ENCODE measurements at places on chromosomes 5 and 9.

- no peak for DNase-seq
Observed at GRCh38 chr5:66057239-66057638, 86.9 kb upstream of the SREK1 start.

DNA sequence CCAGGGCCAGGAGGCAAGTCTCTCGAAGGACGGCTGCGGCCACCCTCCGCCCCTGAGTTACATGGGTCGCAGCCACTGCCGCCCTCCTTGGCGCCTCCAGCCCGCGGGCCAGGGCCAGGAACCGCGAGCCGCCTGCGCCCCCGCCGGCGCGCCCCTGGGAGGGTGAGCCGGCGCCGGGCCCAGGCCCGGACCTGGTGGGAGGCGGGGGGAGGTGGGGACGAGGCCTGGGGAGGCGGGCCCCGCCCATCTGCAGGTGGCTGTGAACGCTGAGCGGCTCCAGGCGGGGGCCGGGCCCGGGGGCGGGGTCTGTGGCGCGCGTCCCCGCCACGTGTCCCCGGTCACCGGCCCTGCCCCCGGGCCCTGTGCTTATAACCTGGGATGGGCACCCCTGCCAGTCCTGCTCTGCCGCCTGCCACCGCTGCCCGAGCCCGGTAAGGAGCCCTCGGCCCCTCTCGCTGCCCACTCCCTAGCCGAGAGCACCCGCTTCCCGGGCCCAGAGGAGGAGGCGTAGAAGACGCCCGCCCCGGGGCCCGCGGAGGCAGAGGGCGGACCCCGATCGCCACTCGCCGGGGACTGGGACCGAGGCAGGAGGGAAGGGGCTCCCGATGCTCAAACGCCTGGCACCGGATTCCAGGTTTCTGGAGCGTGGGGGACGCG is at the start of gene ASS1:
Gene ASS1 (plus strand): TSS at position 397 of the 657 bp plus-strand sequence. CDS start 7,268 bp downstream, outside the sequence.
- no peak for DNase-seq

- DNase-seq: no peak
Observed at GRCh38 chr5:89374144-89374784, 491.3 kb upstream of the MEF2C start.

DNA sequence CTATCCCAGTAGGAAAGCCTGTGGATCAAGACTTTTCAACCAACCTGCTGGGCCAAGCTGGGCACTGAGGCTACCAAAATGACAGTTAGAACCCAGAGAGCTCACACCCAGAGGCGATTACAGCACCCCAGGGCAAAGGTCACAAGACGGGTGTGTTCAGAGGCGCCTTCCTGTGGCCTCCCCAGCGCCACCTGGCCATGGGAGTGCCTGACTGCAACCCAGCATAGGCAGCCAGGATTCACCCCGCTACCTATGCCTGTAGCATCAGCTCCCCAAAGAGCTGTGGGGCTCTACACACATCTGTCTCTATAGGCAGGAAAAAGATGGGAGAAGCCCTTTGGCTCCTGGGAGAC is 33.5 kb downstream of the PDGFRB start:
- DNase-seq: no peak

GRCh38 chr5:145540375-145540774 is 294.8 kb downstream of the PRELID2 start:
- no peak for DNase-seq

DNA sequence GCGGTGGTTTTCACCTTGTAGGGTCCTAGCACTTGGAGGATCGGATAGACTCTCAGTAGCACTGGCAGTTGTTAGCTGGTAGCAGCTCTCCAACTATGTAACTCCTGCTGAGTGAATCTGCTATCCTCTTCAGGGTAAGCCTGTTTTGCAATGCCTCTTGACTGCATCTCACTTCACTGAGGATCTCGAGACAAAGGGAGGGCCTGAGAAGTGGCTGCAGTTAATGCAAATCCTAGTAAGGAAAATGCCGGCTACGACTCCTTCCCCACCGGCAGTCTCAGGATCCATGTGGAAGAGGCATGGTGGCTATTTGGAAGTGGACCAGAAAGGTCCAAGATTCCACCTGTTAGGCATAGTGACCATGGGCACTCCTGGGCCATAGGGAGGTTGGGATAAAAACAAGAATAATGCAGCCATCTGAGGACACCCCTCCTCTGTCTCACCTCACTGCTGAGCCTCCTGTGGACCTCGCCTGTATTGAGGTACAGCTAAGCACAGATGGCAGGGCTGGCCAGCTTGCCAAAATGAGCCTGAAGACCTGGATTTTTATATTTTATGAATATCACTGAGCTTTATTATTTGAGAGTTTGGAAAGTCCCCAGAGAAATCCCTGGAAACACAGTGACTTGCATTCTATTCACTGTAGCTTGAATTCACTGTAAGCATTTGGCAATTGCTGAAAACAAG is 146.0 kb downstream of the LIFR start:
- no peak for DNase-seq

DNA sequence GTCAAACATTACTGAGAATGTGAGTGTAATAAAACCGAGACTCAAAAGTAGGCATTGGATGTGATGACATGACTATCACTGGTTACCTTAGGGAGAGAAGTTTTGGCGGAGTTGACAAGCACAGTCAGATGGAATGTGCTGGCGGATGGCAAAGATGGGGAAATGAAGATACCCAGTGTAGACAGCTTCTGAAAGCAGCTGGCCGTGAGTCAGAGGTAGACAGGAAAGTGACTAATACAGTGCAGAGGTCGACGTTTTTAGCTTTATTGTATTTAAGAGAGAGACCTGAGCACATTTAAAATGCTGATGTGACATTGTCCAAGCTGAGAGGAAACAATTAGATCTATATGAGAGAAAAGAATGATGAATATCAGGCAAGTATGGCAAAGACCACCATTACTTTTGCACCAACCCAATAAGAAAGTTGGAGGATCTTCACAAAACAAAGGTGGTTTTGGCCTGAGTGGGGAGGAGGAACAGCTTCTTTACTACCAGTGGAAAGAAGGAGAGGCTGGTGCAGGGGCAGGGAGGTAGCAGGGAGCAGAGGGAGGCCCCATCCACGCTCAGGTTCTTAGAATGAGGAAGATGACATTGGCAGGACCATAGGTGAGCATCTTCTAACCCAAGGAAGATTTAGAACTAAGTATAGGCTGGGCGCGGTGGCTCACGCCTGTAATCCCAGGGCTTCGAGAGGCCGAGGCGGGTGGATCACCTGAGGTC is 36.7 kb upstream of the KCNIP1 start:
- no peak for DNase-seq

GRCh38 chr5:77893225-77893860 is 117.2 kb upstream of the TBCA start:
- no peak for DNase-seq

DNA sequence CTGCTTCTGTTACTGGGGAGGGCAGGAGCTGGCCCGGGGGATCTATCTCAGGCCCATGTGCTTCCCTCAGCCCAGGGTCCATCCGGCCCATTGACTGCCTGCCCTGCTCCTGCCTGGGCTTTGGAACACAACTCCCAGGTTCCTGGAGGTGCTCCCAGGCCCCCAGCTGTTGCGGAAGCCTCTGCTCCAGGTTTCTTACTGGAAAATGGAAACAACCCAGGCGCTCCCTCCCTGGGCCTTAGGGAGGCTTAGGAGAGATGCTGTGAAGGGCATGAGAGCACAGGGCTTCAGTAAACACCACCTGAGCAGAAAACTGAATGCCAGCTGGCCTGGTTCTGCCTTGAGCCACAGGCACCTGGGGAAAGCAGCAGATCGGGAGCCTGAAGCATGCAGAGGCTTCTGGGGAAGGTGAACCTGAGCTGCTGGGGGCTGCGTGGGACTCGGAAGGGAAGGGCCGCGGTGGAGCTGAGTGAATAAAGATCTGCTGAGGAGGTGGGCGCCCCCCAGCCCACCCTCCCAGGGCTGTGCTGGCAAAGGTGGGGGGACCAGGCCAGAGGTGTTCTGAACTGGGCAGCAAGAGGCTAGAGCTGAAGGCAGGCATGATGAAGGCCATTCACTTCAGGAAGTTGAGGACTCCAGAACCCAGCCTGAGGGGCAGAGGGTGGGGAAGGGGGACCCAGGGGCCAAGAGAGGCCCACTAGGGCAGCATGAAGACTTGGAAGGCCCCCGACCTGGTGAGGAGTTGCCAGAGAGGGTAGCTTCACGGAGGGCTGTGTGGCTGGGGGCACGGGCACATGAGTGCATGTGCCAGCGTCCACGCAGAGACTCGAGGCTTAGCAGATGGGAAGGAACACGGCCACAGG is 64.8 kb downstream of the SHB start:
- no peak for DNase-seq

DNA sequence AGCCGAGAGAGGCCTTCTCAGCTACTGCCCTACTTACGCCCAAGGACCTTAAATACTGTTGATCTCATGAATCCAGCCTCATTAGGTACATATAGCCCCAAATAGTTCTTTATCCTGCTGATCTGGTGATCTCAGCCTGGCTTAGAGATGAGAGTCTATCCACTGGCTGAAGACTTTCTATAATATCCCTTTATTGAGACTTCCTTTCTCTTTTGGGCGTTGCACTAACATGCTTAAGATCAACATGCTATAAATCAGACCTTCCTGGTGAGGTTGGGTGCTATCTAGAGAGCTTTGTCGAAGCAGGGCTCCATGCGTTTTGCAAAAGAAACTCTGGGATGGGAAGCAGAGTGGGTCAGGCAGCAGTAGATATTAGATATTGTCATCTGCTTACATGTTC is 44.0 kb upstream of the AGXT2 start:
- DNase-seq: no peak

DNA sequence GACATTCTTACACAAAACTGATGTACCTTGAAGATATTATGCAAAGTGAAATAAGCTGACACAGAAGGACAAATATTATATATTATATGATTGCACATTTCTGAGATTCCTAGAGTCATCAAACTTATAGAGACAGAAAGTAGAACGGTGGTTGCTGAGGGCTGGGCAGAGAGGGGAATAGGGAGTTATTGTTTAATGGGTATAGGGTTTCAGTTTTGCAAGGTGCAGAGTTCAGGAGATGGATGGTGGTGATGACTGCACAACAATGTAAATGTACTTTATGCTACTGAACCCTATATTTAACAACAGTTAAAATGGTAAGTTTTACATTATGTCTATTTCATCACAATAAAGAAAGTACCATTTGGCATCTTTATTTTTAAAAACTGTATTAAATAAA is 315.8 kb upstream of the POU5F2 start:
- no peak for DNase-seq

- DNase-seq: no peak
Observed at GRCh38 chr5:67094476-67095300, 101.9 kb downstream of the CD180 start.

DNA sequence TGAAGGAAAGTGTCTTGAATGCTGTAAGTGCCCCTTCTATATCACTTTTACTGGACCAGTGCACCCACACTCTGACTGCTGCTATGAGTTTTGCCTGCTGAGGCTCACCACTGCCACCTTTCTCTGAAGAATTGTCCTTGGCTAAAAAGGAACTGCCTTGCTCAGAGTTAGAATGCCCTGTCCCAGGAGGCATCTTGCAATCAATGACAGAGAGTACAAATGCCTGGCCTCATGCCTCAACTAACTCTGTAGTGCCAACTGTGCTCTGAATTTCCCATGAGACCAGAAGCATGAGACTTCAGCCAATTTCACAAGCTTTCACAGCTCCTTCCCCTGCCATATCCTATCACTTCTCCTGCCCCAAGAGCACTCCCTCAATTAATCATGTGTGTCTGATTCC is 569.7 kb downstream of the ZNF608 start:
- DNase-seq: no peak

DNA sequence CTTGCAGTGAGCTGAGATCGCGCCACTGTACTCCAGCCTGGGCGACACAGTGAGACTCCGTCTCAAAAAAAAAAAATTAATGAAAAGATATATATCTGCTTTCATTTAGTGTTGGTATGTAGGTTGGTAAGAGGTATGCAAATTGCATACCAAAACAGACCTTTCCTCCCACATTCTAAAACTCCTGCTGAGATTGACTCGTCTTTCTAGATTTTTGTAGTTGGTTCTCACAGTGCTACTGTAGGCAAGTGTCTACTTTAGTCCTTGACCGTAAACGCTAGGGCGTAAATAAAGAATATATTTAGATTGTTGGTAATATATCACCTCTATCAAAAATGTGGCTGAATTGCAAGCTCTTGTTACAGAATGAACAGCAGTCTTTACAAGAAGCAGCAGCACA is 445.9 kb downstream of the CHSY3 start:
- no peak for DNase-seq

DNA sequence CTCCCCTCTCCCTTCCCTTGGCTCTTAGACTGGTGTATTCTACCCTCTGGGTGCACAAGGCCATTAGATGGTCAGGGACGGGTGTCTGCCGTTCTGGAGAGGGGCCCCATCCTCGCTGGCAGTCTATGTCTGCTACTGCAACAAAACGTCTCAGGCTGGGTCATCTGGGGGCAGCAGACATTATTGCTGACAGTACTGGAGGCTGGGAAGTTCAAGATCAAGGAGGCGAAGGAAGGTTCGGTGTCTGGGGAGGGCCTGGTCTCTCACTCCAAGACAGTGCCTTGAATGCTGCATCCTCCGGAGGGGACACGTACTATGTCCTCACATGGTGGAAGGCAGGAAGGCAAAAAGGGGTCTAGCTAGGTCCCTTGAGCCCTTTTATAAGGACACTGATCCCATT is 93.4 kb upstream of the COL5A1 start:
- DNase-seq: no peak

DNA sequence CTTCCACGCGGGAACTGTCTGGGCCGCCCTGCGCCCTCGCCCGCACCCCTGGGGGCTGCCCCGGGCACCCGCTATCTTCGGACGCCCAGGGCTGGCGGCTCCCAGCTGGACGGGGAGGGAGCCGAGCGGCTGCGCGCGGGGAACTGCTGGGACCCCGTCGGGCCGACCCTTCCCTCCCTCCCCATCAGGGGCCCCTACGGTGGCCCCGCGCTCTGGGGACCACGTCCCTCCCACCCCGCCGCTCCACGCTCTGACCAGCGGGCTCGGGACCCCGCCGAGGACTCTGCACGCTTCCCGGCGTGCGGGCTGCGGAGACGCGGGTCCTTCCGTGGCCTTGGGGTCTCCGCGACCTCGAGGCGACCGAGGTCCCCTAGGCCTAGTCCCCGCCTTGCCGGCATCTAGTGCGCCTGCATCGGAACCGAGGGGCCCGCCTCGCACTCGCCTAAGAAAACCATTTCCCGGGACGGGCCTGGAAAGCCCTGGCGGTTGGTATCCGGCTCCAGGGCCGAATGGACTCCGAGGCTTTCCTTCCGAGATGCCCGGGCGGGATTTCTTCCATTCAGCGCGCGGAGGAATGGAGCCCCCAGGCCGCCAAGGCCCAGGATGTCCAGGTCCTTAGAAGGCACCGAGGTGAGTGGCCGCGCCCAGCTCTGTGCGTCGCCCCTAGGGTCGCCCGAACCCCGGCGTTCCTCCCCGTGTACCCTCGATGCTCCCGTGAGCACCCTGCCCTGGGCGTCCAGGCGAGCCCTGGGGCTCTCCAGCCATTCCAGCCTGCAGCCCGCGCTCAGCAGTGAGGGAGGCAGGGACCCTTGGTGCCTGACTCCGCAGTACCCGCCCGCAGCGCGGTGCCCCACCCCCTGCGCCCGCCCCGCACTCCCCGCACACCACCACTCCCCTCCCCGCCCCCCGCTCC is 705 bp upstream of the SLC6A3 start:
- no peak for DNase-seq

DNA sequence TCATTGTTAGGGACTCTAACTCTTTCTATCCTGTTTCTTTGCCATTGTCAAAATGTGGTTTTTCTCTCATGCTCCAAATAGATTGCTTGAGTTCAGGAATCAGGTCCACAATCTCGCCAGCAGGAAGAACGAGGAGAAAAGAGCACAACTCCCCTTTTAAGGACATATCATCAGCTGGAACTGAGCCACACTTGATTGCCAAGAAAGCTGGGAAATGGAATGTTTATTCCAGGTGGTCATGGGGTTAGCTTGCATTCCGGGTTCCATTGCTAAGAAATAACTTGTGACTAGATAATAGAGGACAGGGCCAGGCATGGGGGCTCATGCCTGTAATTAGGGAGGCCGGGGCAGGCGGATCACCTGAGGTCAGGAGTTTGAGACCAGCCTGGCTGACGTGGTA is 32.4 kb upstream of the C9orf57 start:
- DNase-seq: no peak

Measured in effector memory CD8-positive, alpha-beta T cell (primary cell).